Stimulated activated memory B cell treated with anti-CD40 and anti-IgM and Interleukin-4, amounts not matched to agents 10 μg/mL and 1 μg/mL and 100 μg/mL, for 72 hours (primary cell): ENCODE measurements at places on chromosomes 4 and X.

- ATAC-seq, result no peak
Measured at GRCh38 chr4:11669156-11669555, 240.5 kb upstream of the HS3ST1 start.

- ATAC-seq, result no peak
Measured at GRCh38 chr4:23855912-23856605, 33.8 kb downstream of the PPARGC1A start.

DNA sequence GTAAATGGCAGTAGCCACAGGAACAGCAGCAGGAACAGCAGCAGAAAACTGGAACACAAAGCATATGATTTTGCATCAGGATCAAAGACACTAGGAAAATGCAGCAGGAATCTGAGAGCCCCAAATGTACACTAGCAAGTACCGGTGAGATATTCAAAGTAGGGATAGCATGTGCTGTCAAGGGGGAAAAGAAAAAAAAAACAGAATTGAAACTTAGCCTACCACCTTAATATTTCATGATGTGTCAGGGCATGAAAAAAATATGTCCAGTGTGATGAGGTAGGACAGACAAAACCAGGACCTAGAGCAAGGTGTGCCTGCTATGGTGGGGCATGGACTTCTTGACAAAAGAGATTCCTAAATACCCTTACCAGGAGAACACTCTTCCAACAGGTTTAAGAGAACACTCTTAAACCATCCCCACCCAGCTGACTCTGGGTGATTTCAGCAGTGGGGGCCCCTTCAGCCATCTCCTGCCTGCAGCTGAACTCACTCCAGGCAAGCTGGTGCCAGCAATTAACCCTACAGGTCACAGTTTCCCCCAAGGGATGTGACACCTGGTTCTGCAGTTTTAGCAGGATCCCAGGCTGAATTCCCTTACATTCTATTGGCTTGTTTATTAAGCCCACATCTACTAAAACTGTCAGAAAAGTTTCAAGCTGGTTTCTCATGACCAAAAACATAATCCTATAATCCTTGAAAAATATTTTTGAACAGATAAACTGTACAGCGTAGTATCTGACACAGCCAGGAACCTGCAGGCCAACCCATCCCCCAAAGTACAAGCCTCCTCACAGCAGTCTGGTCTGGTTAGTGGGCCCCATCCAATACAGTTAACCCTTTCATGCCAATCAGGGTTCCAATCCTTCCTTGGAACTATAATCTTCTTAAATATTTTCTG is 62.9 kb upstream of the FMR1 start:
- ATAC-seq, result no peak

- no peak for ATAC-seq
Measured at GRCh38 chr4:26937567-26937966, 76.9 kb downstream of the STIM2 start.

DNA sequence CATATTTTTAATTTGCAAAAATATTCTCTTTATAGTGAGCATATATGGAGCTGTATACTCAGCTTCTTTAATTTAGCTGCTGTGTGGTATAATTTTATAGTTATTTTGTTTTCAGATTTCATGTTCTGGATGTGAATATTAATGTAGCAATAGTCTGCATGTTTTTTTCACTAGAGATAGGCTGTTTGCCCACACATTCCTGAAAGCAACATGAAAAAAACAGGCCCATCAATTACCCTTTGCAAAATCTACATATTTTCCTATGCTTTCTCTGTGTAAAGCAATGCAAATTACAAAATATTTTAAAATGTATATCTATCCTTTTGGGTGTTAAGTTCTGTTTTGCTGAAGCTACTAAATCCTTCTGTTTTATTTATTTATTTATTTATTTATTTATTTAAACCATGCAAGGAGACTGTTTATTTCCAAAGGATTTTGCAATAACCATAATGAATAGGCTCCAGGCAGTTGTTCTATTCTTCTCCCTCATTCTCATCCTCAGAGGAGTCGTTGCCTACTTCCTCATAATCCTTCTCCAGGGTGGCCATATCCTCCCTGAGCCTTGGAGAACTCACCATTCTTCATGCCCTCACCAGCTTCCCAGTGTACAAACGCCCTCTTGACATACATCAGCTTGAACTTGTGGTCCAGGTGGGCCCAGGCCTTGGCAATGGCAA is 277.1 kb downstream of the ANKRD50 start:
- ATAC-seq, result no peak

DNA sequence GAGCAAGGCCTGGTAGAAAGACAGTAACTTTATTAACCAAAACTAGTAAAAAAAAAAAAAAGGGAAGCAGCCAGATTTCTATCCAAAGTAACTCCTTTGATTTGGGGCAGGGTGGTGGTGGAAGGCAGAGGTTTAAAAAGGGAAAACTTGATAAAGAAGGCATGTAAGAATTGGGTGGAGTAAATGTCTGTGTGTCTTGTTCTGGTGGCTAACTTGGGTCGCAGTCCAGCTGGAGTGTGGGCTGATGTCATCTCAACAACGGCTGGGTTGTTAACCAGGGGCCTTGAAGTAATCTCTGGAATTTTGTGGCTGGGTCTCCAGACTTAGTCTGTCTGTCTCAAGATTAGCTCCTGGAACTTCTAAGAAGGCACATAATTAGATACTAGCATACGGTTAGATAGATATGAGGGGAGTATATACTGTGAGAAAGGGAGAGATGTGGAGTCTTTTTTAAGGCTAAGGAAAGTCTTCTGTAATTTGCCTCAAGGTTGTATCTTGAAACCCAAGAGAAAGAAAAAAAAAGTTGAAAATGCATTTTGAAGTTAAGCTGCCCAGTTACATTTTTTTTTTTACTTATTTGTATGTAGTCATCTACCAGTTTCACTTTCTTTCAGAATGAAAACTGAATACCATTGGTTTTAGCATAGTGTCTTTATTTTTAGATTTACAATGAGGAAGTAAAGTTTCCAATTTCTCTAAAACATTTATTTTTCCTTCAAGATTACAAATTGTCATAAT is 48.3 kb downstream of the MTHFD2L start:
- peak; percentile 71 for ATAC-seq

GRCh38 chr4:81790477-81790876 is 318.8 kb upstream of the RASGEF1B start:
- no peak for ATAC-seq

DNA sequence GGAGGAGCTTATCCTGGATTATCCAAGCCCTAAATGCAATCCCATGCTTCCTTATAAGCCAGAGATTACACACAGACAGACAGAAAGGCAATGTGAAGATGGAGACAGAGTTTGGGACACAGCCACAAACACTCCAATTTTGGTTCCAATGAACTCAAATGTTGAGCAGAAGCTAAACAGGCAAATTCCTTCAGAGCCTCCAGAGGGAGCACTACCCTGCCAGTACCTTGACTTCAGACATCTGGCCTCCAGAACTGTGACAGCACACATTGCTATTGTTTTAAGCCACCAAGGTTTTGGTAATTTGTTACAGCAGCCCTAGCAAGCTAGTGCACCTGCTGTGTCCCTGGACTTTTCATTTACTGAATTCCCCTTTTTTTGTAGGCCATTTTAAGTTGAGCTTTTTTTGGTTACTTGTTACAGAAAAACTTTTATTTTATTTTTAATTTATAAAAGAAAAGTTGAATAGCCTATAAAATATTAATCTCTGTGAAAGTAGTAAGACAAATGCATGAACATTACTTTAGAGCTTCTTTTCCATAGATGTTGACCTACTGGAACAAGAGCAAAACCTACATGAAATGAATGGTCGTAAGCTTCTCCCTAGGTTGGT is 33.4 kb upstream of the SRD5A3 start:
- no peak for ATAC-seq

- no peak for ATAC-seq
Measured at GRCh38 chr4:156420623-156421022, 467.0 kb upstream of the CTSO start.

DNA sequence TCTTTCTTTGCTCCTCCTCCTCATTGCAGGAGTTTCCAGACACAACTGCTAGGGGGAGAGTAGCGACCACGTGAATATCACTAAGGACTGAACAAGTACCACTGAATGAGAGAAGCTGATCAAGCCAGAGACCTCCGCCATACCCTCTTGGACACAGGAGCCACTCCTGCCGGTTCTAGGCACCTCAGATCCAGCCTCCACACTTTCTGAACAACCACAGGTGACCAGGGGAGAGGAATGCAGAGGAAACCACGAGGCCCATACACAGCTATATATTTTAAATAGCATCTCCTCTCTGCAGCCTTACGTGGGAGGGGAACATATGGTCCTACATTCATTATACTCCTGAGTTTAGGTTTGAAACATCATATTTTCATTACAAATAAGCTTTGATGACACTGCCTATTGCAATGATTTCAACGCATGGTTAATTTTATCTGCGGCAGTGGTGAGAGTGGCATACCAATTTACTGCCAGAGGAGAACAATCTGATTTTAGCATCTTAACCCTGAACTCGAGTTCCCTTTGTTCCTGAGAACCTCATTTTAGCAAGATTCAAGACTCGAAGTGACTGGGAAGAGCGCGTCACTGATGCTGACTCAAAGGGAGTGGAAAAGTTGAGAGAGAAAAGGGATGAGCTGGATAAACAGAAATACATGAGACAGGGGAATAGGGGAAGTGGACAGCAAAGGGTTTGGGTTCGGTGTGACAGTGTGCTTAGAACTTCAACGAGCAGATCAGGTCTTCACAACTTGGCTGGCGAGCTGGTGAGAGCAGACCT is 231.7 kb upstream of the PPARGC1A start:
- no peak for ATAC-seq

- no peak for ATAC-seq
Measured at GRCh38 chrX:1178580-1179057, 33.8 kb downstream of the CRLF2 start.

- no peak for ATAC-seq
Measured at GRCh38 chr4:6206771-6207290, 6.5 kb upstream of the JAKMIP1 start.

- ATAC-seq, result no peak
Measured at GRCh38 chrX:104854188-104854587, 288.2 kb downstream of the IL1RAPL2 start.

- no peak for ATAC-seq
Measured at GRCh38 chrX:42839632-42840031, 61.7 kb upstream of the PPP1R2C start.

- no peak for ATAC-seq
Measured at GRCh38 chr4:113674251-113674650, 87.3 kb downstream of the CAMK2D start.

GRCh38 chr4:145487631-145488030 is 6.0 kb downstream of the SMAD1 start:
- ATAC-seq, result peak; percentile 91

DNA sequence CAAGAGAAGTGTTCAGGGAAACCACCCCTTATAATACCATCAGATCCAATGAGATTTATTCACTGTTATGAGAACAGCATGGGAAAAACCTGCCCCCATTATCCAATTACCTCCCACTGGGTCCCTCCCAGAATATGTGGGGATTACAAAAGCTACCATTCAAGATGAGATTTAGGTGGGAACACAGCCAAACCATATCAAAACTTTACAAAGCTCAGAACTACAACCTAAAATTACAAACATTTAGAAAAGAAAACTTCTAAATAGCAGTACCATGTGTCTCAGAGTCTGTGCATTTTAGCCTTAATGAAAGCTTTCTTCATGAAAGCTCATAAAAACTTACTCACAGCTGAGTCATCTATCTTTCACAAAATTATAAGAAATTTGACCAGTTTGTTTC is 1442.8 kb upstream of the PCDH7 start:
- ATAC-seq, result no peak

DNA sequence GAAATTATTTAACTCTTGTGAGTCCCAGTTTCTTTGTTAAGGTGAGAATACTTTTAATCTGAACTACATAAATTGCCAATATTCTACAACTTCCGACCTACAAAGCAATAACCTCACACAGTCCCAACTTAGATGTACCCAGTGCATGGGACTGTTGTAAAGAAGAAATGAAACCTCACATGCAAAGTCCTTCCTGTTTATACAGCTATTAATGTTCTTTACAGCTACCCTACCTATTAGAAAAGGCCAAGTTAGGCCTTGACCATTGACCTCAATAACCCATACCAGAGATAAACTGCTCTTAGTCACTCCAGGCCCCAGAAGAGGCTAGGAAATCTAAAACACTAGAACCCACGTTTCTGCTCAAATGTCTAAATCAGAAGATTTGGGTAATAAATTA is 920.1 kb upstream of the TENM3 start:
- ATAC-seq, result peak; percentile 85

DNA sequence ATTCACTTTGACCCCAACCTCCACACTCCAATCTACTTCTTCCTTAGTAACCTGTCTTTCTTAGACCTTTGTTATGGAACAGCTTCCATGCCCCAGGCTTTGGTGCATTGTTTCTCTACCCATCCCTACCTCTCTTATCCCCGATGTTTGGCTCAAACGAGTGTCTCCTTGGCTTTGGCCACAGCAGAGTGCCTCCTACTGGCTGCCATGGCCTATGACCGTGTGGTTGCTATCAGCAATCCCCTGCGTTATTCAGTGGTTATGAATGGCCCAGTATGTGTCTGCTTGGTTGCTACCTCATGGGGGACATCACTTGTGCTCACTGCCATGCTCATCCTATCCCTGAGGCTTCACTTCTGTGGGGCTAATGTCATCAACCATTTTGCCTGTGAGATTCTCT is 344 bp downstream of the OR13H1 start:
- no peak for ATAC-seq

GRCh38 chr4:73864365-73864764 is 4.8 kb upstream of the CXCL1 start:
- no peak for ATAC-seq

- ATAC-seq, result no peak
Measured at GRCh38 chr4:158824425-158825274, 55.8 kb downstream of the FNIP2 start.

GRCh38 chr4:141158219-141158618 is 24.9 kb upstream of the RNF150 start:
- ATAC-seq, result no peak

DNA sequence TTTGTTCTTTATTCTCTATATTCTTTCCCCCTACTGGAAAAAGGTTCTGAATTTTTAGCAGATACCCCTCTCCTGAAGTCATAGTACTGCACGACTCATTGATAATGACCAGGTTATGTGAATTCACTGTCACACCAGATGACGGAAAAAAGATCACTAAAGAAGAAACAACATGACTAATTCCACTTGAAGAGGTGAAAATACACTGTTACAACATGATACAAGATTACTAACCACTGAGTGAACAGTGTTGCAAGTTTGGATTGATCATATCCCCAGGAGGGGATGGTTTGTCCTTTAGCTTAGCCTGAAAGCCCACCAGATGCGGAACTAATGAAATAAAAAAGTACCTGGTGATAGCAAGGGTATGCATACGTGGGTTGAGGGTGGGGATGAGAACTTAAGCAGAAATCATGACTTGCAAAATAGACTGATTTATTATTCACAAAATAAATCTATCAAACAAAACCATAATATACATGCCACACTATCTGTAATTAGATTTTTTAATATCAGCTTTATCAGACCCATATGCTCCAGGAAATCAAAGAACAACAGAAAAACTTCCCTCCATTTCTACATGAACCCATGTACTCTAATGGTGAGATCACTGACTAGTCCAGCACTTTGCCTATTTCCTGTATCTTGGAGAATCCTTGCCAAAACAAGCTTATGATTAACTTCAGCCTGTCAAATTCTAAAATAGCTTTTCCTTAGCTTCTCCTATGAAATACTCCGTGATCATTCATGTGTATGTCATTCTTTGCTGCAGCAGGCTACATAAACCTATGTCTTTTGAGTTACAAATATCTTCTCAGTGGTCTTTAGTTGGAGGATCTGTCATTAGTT is 257.4 kb upstream of the AGA start:
- no peak for ATAC-seq

GRCh38 chr4:186845137-186845842 is 121.6 kb upstream of the FAT1 start:
- ATAC-seq, result no peak

GRCh38 chrX:24027086-24027485 is at the start of gene KLHL15:
Gene KLHL15 (minus strand): TSS chrX:24027186. CDS start chrX:24006693, 20,493 bp downstream.
- no peak for ATAC-seq

- ATAC-seq, result no peak
Measured at GRCh38 chr4:125620066-125620860, 305.5 kb downstream of the FAT4 start.
